MG63 (cell line): ENCODE measurements at places on chromosomes 5 and 9. TPM values are rescaled to one million over a fixed set of nuclear protein-coding genes. Genes with fewer than 3 reads are reported as not detected.

DNA sequence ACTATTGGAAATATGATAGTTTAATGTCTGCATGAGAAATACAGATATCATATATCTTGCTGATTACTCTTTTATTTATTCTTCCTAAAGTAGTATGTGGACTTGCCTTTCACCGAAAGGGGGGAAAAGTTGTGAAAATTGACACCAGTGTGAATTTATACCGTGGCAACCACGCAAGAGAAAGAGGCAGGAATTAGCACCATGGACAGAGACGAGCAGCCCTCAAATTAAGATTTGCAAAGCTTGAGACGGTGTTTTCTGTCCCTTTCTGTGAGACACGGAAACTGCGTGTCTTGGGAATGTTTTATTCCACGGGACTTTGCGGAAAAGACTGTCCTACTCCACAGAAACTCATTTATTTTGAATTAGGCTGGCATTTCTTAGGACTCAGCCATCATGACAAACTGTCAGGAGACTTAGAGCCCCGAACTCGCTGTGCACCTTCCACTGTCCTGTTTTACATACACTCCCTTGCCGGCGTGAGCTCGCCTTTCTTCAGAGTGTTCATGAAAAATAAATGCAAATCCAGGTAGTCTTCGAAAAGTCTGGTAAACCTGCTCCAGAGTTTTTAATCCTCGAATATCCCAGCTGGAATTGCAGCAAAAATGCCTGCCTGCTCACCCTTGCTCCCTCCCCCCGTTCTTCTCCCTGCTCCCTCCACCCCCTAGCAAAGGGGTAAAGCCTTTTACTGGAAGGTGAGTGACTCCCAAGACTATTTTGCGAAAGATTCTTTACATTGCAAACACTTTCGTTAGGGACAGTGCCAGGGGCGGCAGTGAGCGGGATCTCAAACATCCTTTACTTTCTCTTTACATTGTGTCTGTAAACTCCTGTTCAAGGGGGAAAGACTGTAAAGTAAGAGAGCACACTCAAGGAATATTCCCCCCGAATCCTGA, 3.8 kb upstream of the ELAVL2 start:
- DNase-seq: no peak

- peak; percentile 91 for DNase-seq
These were observed 167.6 kb downstream of the NFIB start for GRCh38 chr9:14146201-14146874.

GRCh38 chr5:65722575-65723403, 784 bp downstream of the NLN start:
- DNase-seq: peak; percentile 75

- DNase-seq: no peak
These were observed 99.2 kb upstream of the SPATA31C2 start for GRCh38 chr9:88237479-88237961.

GRCh38 chr5:69231851-69232250, 2.8 kb upstream of the CDK7 start:
- DNase-seq: peak; percentile 52

Gene ARRDC1
- 11.9 and 36.0 TPM in 2 replicates for total RNA-seq

Gene FGFR4
- 51.3 and 96.6 TPM in 2 replicates for total RNA-seq
